ENCODE measurements at places on chromosomes 11 and 22.

GRCh38 chr22:46081036-46081830 is 69.1 kb upstream of the PPARA start:
- no peak for DNase-seq

DNA sequence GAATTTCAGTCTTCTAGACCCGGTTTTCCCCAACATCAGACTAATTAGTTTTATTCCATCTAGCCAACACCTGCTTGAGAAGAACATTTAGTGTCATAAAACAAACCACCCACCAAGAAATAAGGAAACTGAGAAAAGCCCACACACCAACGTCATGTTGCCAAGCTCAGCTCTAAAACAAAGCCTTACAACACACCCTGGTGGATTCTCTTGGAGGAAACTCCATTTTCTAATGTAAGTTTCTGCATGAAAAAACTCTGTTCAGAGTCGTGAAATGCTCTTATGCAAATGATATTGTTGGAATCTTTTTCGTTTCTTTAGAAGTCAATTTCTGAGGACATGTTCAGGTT is 105.0 kb upstream of the RAG2 start:
- DNase-seq: no peak

DNA sequence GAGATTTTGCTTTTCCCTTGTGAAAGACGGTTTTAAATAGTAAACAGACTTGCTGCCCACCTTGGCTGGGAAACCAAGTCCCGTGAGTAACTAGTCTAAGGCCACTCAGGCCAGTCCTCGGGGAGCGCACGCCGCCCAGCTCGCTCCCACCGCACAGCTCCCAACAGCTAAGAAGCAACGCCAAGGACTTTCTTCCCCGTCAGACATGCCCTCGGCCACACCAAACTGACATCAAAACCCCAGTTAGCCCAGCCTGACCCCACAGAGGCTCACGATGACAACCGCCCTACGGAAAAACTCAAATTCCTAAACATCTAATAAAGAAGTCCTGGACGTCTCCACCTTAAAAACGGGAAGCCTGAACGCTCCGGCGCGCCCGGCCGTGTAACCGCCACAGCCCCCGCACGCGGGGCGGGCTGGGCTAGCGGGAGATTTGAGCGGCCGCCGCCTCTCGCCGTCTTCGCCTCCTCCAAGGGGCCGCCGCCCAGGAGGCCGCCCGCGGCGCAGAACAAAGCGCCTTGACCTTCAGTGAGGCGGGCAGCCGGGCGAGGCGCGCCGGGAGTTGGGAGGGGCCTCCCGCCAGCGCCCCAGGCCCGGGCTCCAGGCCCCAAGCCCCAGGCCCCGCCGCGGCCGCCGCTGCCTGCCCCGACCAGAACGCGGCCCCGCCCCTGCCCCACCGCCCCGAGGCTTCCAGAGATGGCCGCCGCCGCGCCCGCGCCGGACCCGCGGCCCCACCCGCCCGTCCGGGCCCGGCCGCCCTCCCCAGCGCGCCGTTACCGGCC is 486 bp downstream of the NAP1L4 start:
- no peak for DNase-seq

GRCh38 chr22:36340621-36341020 is 47.1 kb downstream of the MYH9 start:
- no peak for DNase-seq

GRCh38 chr11:26734691-26735090 is 12.8 kb upstream of the SLC5A12 start:
- DNase-seq: no peak

DNA sequence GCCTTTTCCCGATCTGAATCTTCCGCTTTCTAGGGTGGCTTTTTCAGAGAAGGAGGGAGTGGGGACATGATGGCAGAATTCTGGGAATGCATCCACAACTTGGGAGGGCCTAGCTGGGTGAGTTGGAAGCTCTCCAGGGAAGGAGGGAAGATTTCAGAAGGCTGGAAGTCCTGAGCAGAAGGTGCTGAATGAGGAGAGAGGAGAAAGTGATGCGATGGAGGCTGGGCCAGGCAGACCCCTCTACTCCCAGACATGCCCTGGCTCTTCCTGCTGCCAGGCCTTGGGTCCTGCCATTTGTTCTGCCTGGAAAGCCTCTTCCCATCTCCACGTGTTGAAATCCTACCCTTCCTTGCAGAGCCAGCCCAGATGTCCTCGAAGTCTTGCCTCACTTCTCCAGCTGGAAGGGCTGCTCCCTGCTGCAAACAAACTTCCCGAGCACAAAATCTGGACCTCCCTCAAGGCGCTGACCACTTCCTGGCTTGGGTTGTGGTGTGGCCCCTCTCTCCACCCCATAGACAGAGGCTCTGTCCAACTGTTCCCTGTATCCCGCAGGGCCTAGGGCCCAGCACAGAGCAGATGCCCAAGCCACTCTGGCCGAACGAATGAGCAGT is 16.8 kb downstream of the LRRC32 start:
- DNase-seq: no peak

- no peak for DNase-seq
Observed at GRCh38 chr11:6336293-6336692, 16.0 kb upstream of the CAVIN3 start.

DNA sequence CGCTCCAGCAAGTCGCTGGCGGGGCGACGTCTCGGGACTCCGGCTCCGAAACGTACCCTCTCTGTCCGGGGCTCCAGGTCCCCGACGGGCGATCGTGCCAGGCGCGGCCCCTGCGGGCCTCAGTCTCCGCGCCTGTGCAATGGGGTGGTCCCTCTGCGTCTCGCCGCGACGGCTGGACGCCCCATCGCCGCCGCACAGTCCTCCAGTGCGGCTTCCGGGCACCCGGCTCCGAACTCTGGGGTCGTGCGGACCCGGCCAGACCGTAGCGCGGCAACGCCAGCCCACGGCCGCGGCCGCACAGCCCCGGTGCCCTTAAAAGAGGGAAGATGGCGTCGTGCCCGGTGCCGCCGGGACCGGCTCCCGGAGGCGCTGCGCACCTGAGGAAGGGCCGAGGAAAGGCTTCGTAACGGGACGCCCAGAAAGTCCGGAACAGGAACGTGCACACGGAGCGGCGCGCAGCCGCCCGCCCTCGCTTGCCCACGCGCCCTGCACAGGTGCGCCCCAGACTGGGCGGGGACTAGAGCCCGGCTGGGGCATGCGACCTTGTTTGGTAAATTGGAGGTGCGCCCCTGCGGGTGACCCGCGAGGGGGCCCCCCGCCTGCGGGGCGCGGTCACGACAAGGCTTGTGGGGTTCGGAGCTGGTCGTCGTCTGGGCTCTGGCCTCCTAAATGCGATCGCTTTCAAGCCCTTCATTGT is 525 bp downstream of the BIK start:
- no peak for DNase-seq

GRCh38 chr11:58801974-58802545 is 42.4 kb downstream of the GLYATL2 start:
- no peak for DNase-seq

- no peak for DNase-seq
Observed at GRCh38 chr11:7004482-7004881, 15.7 kb downstream of the ZNF214 start.

DNA sequence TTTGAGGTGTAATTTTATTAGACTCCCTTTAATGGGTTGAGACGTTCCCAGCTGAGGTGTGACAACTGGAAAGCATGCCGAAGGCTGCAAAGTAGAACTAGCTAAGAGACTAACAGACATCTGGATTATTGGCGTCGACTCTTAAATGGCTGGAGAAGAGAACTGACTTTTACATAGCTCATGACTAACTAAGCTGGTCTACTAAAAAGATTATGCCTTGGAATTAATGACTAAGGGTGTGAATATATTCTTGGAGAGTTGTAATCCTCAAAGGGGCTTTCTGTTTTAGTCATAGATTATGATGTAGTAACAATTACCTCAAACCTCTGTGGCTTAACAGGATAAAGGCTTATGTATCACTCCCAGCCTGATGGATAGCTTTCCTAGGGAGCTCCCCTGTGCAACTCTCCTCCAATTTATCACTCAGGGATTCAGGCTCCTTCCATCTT is 39.5 kb upstream of the SLC5A12 start:
- DNase-seq: no peak
